ENCODE measurements at places on chromosomes 7 and 10.

- DNase-seq = no peak
Observed at GRCh38 chr10:108069096-108069495, 904.6 kb upstream of the SORCS1 start.

DNA sequence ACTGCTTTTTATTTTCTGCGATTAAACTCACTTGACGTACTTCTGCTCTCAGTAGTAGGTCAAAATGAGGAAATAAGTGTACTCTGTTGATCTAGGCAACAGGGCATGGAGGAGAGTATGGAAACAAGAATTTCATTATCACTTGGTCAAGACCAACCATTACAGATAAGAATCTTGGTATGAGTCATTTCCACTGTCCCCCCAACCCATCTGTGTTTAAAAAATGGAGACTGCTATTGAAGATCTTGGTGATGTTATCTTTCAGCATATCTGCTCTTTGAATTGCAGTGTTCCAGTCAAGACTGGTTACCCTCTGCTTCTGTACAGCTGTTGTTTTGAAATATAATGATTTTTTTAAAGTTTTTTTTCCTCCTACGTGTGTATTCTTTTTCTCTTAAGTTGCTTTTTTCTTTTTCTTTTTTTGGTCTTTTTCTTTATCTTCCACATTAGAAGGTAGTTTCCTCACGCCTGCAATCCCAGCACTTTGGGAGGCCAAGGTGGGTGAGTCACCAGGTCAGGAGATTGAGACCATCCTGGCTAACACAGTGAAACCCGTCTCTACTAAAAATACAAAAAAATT lies 11.7 kb downstream of the STAM start:
- no peak for DNase-seq

- no peak for DNase-seq
Observed at GRCh38 chr7:24192053-24192452, 91.9 kb upstream of the NPY start.

GRCh38 chr7:6640246-6640721 lies 3.2 kb downstream of the ZNF316 start:
- no peak for DNase-seq

DNA sequence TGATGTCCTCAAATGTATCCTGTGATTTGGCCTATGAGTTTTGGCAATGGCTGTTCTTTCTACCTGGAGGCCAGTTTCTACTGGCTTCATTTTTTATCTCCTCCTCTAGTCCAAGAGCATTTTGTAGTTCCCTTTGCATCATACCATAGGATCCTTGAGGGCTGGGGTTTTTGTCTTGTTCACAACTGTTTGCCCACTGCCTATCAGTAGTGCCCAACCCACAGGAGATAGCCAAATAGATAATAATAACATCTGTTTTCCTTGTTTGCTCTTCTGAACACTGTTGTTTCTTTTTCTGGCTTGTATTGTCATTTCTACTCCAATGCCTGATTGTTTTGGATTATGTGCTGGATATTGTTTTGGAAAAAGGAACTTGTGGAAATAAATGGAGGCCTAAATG lies 3.4 kb downstream of the CDK1 start:
- DNase-seq = no peak

GRCh38 chr10:122132331-122132755 lies 138.8 kb upstream of the BTBD16 start:
- no peak for DNase-seq

Data from stimulated activated CD8-positive, alpha-beta memory T cell treated with anti-CD3 and anti-CD28 coated beads, Interleukin-15, amount 100 ng/mL, for 1 hour (primary cell).